Right atrium auricular region (tissue), 2 donors: ENCODE measurements at places on chromosomes 2 and 18. TPM values are rescaled to one million over a fixed set of nuclear protein-coding genes. Genes with fewer than 3 reads are reported as not detected.

LYPD6 gene
- total RNA-seq = 0.63 TPM

GRCh38 chr2:168773719-168774521, 28.5 kb upstream of the NOSTRIN start:
- DNase-seq = peak; percentile 68

DNA sequence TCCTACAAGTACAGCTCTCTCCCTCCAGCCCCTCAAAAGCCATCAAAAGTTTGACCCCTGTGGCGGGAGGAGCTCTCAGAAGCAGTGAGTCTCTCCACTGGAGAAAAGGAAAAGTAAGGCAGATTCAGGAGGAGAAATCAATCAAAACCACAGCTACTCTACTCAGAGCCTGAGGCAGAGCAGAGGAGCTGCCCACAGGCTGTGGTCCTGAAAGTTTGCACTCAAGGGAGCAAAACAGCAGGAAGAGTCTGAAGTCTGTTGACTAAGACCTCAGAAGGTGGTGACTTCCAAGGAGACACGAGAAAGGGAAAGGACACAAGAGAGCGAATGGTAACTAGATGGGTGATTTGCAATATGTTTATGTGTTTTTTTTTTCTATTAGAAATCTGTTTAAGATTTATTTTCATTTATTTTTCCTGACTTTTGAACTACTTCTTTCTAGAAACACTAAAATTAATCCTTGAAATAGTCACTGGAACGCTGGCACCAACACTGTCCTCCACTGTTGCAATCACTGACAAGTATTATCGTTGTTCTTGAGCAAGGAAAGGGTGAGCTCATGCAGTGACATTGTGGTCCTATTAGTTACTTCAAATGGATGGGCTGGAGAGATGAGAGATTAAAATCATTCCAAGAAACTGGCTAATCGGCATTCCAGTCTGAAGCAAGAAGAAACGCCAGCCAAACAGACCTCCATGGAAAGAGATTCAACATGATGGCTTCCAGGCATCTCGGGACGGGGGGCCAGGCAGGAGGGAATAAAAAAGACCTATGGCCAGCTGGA, 35.8 kb downstream of the PID1 start:
- peak; percentile 62 for DNase-seq

GRCh38 chr2:175048275-175048674, 43.1 kb upstream of the CHN1 start:
- DNase-seq = no peak

ST6GAL2 gene
- total RNA-seq = 0.59 TPM

GRCh38 chr2:101858910-101859309, 132.8 kb upstream of the IL1R2 start:
- no peak for DNase-seq
